CD8-positive, alpha-beta memory T cell (primary cell): ENCODE measurements at places on chromosomes 3 and 15. TPM values are rescaled to one million over a fixed set of nuclear protein-coding genes. Genes with fewer than 3 reads are reported as not detected.

DNA sequence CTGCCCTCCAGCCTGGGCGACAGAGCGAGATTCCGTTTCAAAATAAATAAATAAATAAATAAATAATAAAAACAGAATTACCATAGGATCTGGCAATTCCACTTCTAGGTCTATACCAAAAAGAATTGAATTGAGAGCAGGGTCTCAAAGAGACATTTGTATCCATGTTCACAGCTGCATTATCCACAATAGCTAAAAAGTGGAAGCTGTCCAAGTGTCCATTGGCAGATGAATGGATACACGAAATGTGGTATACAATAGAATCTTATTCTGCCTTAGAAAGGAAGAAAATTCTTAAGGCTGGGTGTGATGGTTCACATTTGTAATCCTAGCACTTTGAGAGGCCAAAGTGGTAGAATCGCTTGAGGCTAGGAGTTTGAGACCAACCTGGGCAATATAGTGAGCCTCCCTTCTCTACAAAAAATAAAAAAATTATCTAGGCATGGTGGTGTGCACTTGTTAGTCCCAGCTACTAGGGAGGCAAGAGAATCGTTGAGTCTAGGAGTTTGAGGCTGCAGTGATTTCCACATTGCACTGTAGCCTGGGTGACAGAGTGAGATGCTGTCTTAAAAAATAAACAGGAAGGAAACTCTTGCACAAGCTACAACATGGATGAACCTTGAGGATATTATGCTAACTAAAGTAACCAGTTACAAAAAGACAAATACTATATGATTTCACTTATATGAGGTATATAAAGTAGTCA is 24.2 kb downstream of the PFKFB4 start:
- DNase-seq: no peak

DNA sequence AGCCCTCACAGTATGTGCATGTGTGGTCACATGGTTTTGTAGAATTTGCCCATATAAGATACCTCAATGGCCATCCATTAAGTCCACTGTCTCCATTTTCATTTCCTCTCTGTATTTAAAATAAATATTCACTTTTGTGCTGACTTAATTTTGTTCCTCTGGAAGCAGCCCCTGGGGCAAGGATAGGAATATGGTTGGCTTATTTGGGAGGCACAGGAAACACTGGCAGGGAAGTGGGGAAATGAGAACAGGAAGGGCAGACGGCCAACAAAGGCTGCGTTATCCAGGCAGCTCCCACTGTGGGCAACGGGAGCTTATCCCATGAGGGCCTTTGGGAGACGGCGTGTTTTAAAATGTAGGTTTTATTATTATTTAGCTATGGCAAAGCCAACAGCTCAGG is 148.6 kb downstream of the SHQ1 start:
- DNase-seq: no peak

DNA sequence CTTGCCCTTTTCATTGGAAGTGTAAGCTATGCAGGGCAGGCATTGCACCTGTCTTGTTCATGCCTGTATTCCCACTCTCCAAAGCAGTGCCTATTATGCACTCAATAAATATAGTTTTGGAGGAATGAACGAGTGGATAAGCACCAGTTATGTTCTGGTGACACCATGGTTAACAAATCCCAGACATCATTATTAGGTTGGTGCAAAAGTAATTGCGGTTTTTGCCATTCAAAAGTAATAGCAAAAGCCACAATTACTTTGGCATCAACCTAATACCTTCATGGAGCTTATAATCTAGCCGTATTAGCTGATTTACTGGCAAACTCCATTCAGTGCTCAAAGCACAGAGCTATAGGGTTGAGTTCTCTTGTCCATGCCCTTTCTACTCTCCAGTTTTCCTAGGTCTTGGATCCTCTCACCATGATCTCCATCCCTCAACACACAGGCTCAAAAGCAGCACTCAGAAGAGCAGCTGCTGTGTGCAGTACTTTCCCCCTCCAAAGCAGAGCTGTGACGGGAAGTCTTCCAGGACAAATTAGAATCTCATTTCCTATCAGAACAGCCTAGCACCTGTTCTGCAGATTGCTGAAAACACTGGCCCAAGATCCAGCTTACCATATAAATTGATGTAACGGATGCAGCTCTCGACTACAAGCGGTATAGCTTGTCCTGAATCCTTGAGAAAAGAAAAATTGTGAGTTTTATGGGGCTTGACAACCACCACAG is 63.2 kb upstream of the RAD18 start:
- no peak for DNase-seq

DNA sequence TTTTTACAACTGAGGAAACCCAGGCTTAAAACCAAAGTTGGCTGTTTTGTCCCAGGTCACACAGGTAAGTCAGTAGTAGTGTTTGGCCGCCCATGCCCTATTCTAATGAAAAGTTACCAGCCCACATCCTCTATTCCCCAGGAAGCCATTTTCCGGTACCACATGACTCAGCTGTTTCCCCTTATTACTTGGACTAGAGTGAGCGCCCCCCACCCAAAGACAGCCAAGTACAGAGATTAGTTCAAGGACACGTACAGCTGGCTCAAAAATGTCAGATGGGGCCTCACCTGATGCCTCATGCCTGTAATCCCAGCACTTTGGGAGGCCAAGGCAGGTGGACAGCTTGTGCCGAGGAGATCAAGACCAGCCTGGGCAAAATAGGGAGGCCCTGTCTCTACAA is 8.5 kb upstream of the KLHL6 start:
- DNase-seq: no peak

GRCh38 chr15:52434885-52435284 is 93.8 kb downstream of the MYO5A start:
- no peak for DNase-seq

The NIT2 gene
- 83.0 TPM for total RNA-seq

DNA sequence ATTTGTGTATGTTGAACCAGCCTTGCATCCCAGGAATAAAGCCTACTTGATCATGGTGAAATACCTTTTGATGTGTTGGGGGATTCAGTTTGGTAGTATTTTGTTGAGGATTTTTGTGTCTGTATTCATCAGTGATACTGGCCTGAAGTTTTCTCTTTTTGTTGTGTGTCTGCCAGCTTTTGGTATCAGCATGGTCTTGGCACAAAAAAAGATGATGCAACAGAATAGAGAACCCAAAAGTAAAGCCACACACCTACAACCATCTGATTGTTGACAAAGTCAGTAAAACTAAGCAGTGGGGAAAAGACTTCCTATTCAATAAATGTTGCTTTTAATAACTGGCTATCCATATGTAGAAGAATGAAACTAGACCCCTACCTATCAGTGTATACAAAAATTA is 77.6 kb downstream of the TCF12 start:
- DNase-seq: no peak

GRCh38 chr15:85496551-85497171 is 116.3 kb downstream of the AKAP13 start:
- DNase-seq: no peak

- no peak for DNase-seq
Measured at GRCh38 chr3:134057654-134058110, 28.0 kb upstream of the SLCO2A1 start.

The TUSC7 gene
- not detected for total RNA-seq

- no peak for DNase-seq
Measured at GRCh38 chr3:125477701-125478100, 42.3 kb downstream of the SNX4 start.

GRCh38 chr3:36258421-36258820 is 121.9 kb upstream of the STAC start:
- DNase-seq: no peak

The TERC gene
- total RNA-seq: 15.5 TPM

The TRIM42 gene
- total RNA-seq: not detected

DNA sequence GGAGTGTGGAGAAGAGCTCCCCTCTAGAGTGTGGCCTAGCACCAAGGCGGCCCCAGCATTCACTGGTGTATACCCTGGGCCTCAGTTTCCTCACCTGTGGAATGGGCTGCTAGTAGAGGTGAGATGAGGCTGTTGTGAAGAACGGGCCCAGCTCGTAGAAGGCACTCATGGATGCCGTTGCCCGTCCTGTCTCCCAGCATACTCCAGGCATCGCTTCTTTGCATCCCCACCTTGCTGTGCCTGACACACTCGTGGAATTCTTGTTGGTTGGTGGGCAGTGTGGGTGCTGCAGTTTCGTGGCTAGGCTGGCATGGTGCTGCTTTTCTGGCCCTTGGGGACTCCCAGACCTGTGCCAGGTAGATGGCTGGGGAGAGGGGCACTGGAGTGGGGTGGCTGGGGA is 76.7 kb downstream of the SMAD6 start:
- DNase-seq: no peak

DNA sequence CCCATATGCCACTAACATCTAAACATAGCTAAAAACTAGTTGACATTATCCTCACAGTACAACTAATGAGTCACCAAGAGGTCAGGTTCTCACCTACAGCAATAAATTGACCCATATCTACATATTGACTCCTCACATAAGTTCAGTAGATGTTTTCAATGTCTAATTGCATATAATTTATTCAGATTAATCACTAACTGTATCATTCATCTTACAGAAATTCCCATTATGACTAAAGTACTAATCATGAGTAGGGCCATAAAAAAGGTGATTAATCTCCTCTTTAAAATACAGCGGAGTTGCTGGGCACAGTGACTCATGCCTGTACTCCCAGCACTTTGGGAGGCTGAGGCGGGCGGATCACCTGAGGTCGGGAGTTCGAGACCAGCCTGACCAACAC is 82.4 kb upstream of the ST3GAL6 start:
- no peak for DNase-seq

The AADACL2 gene
- total RNA-seq: not detected

DNA sequence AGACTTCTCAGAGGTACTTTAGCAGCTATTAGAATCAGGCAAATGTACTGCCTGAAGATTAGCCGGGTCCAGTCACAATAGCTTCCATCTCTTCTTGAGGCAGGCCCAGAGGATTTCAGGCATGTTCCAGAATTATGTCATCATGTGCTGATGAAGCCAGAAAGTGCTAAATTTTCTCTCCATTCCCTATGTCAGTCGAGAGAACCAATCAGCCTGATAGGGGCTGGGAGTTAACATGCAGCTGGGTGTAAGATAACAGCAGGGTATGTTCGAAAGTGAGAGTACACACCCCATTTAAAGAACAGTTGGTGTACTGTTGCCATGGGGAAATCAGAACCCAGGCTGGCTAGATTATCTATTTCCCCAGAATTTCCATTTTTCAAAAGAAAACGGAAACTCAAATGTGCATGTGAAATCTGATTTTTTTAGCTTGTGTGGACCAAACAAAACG is 48.7 kb downstream of the MYH15 start:
- DNase-seq: no peak

DNA sequence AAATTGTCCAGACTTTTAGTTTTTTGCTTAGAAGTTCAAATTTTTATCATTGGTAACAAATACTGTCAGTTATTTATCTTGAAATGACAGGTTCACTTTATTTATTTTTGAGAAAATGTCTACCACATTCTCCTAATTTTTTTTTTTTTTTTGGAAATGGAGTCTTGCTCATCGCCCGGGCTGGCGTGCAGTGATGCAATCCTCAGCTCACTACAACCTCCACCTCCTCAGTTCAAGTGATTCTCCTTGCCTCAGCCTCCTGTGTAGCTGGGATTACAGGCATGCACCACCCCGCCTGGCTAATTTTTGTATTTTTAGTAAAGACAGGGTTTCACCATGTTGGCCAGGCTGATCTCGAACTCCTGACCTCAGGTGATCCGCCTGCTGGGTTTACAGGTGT is 16.1 kb upstream of the EBLN2 start:
- no peak for DNase-seq

The SKOR1 gene
- total RNA-seq: 0.15 TPM

The PCOLCE2 gene
- total RNA-seq: not detected

GRCh38 chr15:72813345-72814004 is 29.9 kb upstream of the ADPGK start:
- no peak for DNase-seq

The CYP1A2 gene
- total RNA-seq: not detected

The TNNC1 gene
- 2.2 TPM for total RNA-seq

DNA sequence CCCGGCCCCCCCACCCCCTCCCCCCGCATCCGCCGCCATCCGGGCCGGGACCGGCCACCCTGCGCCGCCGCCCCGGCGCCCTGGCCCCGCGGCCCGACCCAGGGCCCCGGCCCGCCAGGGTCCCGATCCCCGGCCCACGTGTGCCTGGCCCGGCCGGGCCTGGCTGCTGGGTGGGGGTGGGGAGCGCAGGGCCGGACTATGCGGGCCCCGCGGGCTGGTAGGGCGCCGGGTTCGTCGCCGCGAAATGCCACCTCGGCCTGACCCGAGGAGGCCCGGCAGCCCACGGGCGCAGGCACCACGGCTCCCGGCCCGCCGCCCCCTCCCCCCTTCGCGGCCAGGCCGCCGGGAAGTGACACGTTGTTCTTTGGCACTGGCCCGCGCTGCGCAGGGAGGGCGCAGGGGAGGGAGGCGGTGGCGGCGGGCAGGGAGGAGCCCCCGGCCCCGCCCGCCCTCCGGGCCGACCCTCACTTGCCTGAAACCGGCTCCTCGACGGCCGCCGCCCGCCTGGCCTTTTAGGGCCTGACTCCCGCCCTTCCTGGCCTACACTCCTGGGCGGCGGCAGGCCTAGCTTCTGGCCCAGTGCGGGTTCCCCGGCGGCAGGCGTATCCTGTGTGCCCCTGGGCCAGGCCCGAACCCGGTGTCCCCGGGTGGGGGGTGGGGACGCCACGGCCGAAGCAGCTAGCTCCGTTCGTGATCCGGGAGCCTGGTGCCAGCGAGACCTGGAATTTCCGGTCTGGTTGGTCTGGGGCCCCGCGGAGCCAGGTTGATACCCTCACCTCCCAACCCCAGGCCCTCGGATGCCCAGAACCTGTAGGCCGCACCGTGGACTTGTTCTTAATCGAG is 515 bp downstream of the EIF4G1 start:
- DNase-seq: peak; percentile 85

GRCh38 chr15:100704281-100705055 is 102.1 kb downstream of the ASB7 start:
- DNase-seq: no peak
